ENCODE measurements at places on chromosomes 4 and X.

- no peak for DNase-seq
Observed at GRCh38 chr4:78766650-78767049, 9.5 kb upstream of the BMP2K start.

DNA sequence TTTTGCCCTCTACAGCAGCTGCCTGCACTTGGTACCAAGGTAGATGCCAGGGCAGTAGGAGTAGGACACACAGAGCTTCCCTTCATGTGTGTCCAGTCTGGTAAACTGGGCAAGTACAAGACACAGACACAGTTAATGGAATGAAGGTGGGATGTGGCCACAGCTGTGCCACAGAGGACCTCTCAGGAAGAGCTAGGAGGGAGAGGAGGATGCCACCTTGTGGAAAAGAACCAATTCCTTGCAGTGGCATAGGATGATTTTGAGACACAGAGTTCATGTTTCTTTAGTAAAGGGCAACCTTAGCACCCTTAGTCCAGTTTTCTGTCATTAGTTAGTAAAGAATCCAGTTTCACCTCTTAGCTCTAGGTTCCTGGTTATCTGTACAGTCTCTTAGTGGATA lies 36.3 kb upstream of the TBC1D14 start:
- no peak for DNase-seq

DNA sequence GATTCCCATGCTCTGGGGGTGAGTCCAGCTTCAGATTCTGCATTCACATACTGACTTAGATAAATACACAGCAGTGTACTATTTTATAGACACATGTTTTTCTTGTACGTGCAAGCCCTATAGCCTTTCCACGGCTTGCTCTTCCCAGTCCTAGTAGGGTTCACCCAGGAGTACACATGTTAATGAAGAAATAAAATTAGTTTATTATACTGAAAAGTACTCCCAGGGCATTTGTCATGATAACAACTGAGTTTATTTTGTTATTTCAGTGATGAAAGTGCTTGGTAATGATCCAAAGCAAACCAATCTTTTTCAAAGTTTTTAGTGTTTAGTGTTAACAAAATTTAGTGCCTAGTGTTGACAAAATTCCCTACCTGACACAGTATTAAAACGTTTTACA lies 21.3 kb downstream of the MAPK10 start:
- no peak for DNase-seq

DNA sequence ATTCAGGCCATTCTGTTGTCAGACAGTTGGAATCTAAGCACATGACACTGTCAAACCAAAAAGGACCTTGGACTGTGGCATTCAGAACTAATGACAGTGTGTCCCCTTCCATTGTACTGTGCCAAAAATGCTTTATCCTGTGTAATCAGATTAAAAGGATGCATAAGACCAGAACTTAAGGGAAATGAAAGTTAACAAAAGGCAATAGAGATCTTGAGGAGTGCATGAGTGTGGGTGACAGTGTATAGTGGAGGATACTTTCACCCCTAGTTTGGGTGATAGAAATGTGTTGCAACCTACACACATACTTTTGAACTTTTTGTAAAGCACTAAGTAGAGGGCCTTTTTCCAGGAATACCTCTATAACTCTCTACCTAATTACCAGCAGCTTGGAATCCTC lies 4.5 kb downstream of the CYSLTR1 start:
- DNase-seq: no peak

DNA sequence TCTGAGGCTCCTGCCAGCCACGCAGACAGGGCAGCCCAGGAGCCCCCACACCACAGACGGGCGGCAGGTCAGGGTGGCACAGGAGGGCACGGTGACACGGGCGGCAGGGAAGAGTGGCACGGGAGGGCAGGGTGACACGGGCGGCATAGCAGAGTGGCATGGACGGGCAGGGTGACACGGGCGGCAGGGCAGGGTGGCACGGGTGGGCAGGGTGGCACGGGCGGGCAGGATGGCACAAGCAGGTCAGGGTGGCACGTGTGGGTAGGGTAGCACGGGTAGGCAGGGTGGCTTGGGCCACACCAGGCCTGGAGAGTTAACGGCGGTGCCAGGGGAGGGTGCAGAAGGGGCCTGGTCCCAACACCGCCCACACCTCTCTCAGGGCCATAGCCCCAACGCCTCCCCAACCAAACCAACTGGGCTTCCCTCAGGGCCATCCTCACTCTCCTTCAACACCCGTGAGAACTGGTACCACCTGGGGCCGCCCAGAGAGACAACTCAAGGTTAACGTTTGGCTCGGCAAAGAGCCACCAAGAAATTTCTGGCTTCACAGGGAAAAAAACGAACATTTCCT lies 3.4 kb downstream of the CTBP1 start:
- DNase-seq: no peak

GRCh38 chrX:9055354-9055753 lies 21.4 kb upstream of the FAM9B start:
- no peak for DNase-seq

DNA sequence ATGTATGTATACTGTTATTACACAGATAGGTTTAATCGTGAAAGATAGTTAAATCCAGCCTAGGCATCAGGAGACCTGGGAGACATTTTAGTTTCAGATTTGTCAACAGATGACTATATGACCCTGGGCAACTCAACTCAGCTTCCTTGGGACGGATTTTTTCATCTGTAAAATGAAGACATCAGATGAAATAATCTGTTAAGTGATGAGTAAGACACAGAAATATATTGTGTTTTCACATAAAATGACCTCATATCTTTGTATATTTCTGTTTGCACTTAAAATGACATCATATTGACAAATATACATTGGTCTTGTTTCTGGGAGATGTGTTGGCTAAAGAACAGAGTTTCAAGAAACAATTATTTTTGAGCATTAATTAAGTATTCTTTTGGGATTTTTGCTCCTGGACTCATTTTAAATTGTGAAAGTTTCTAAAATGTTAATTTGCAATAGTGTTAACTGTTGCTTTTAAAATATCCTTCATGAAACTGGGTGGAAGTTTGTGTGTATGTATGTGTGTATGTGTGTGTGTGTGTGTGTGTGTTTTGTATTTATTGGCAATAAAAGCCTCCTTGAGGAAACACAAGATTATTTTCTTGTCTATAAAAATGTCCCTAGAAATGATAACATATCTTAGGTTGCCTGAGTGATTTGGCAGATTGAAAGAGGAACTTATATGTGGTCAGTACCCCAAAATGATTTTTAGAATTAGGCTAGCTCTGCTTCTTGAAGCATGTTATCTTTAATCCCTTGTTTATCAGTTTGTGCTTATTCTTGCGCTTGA lies 29.1 kb upstream of the MMAA start:
- no peak for DNase-seq

DNA sequence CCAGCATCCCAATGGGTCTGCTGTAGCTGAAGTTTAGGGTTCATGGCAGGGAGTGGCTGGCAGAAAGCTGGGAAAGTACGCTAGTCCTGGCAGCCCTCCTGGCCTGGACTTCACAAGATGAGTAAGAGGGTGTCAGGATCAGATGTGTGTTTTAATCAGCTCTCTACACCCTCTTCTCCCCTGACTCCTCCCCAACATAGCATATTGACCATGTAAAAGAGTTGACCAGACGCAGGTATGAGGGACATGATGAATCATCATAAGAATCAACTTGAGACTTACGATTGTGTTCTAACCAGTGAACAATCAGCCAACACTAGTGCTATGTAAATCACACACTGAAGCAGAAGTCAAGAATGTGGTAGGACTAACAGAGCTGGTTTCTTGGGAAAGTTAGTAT lies 5.3 kb downstream of the SOWAHB start:
- DNase-seq: no peak

DNA sequence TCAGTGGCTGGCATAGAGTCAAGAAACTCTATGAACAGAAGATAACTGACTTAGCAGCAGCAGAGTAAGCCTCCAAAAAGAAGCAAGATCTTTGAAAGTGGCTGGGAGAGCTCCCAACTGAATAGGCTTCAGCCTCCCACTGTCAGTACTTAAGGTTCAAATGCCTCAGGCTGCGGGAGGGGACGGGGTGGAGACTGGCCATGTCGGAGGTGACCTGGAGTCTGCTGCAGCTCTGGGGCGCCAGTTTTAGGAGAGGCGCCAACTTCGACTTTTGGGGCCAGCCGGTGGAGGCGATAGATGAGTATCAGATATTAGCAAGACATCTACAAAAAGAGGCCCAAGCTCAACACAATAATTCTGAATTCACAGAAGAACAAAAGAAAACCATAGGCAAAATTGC lies 67.3 kb downstream of the TMEM144 start:
- DNase-seq: no peak

GRCh38 chr4:128782076-128782715 lies 27.3 kb upstream of the JADE1 start:
- no peak for DNase-seq

DNA sequence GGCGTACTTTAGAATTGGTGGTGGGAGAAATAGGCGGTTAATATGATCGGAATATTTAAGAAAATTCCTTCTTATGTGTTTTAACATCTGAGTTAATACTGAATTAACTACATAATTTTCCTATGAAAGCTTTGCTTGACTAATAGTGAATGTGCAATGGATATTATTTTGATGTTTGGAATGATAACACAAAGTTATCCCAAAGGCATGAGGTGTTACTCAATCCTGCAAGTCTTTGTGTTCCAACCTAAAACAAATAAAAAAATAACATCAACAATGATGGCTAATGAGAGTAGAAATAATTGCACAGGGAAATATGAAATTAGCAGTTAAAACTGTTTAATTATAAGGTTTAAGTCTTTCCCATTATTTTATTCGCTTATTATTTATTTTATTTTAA lies 183.6 kb upstream of the ARSJ start:
- no peak for DNase-seq

DNA sequence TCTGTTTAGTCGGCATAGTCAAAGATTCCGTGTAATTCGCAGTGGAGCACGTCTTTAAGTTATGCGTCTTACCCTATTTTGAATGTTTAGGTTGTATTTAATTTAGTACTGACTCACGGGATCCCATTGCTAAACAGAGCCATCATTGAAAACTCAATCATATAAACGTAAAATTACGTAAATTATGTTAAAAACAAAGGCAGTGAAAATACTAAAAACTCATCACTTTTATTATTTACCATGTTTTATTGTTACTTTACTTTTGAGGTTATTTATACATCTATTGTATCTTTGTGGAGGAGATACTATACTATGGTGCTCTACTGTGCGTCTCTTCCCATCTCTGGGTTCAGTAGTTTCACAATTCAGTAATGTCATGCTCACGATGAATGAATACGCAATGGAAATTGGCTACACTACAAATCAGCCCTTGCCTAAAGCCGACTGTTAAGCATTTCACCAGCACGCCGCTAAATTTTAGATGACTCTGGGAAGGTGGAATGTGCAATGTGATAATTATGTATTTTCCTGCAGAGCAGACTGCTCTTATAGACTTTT lies 944 bp downstream of the FUNDC2 start:
- DNase-seq: no peak

DNA sequence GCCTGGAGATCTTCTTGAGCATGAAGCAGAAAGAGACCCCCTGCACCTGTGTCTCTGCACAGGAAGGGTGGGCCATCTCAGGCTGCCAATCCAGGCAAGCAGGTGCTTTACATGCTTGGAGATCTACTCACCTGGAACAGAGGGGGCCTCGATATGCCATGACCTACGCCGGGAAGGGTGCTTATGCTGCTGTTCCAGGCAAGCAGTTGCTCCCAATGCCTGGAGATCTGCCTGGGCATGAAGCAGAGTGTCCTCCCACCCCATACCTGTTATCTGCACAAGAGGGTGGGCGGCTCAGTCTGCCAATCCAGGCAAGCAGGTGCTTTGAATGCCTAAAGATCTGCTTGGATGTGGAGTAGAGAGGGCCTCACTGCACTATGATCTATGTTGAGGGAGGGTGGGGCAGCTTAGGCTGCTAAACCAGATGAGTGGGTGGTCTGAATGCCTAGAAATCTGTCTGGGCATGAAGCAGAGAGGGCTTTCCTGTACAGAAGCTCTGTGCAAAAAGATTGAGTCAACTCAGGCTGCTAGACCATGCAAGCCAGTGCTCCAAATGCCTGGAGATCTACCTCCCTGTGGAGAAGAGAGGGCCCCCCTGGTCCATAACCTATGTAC lies 104.5 kb upstream of the QRFPR start:
- DNase-seq: no peak

GRCh38 chrX:117707948-117708743 lies 408.5 kb downstream of the KLHL13 start:
- DNase-seq: no peak

- DNase-seq: no peak
Observed at GRCh38 chrX:39559229-39559628, 538.5 kb downstream of the BCOR start.

- DNase-seq: no peak
Observed at GRCh38 chr4:104989371-104989770, 157.3 kb upstream of the TET2 start.

DNA sequence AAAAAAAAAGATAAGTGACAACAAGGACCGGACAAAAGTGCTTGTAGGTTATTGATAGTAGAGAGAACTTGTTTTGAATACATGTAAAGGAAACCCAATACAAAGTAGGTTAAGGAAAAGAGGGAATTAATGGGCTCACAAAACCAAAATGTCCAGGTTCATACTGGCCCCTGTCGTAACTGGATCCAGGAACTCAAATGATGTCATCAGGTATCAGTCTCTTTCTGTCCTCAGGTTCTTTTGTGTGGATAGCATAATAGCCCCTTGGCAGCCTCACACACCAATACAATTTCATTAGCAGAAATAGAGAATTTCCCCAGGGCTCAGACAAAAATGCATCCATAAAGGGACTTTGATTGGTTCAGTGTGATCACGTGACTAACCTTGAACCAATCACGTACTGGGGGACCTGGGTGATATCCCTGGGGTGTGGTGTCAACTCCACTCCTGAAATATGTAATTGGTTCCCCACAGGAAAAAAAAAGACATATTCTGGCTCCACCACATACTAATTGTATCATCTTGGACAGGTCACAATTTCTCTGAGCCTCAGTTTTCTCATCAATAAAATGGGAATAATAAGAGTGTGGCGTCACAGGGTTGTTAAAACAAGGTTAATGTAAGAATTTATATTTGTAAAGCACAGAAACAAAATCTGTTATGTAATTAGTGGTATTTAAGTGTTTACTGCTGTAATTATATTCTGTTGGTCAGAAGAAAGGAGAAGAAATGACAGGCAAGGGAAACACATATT lies 174.8 kb downstream of the PDGFRA start:
- no peak for DNase-seq

DNA sequence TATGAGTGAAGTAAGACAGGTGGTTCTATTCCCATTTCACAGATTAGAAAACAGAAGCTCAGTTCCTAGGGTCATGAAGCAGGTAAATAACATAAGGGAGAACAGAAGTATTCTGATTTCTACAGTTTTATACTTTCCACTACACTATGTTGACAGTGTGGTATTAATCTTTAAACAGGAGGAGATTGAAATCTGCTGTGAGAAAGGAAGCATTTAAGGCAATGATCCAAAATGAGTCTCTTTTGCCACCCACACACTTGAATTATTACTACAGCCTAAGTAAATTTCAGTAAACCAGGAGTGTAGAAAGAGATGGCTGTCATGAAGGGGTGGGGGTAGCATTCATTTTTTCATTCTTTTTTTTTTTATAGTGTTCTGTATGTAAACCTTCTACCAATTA lies 893.0 kb downstream of the C4orf33 start:
- DNase-seq: no peak

DNA sequence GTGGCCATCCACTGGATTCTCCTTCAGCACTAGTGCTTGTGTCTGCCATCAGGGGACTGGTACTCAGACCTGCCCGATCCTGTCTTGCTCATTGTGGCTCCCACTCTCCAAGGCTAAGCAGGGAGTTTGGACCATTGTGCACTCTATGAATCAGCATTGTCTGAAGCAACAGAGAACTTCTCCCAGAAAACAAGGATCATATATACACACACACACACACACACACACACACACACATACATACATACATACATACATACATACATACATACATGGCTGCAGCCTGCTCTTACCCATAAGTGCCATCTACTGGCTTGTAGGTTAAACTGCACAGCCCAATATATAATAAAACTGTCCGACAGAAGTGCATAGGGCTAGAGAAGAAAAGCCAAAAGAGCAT lies 345.3 kb upstream of the LCORL start:
- DNase-seq: peak; percentile 11

All from GM06990 (cell line).